Left ventricle myocardium superior (tissue), 1 donor: ENCODE measurements at places on chromosomes 11 and 22. TPM values are rescaled to one million over a fixed set of nuclear protein-coding genes. Genes with fewer than 3 reads are reported as not detected.

- no peak for DNase-seq
Measured at GRCh38 chr11:130388607-130389205, 39.7 kb downstream of the ADAMTS8 start.

DNA sequence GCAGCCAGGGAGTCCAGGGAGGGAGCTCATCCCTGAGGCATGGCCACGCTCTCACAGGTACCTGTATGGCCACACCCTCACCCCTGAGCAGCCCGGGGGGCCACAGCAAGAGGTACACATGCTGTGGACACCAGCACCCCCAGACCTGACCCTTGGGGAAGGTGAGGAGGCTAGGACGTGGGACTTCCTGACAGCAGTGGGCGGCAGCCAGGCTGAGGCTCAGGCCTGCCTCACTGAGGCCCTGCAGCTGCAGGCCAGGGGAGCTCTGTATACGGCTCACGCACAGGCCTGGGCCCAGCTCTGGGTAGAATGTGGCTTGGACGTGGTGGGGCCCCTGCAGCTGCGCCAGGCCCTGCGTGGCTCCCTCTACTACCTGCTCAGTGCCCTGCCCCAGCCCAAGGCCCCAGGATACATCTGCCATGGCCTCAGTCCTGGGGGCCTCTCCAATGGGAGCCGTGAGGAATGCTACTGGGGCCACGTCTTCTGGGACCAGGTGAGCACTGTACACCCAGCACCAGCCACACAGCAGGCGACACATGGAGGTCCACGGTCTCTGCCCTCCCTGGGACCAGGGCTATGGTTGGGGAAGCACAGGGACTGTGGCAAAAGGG lies 1.8 kb downstream of the PGGHG start:
- DNase-seq: peak; percentile 17

GRCh38 chr11:34175284-34176019 lies 70.0 kb downstream of the NAT10 start:
- DNase-seq: no peak

DNA sequence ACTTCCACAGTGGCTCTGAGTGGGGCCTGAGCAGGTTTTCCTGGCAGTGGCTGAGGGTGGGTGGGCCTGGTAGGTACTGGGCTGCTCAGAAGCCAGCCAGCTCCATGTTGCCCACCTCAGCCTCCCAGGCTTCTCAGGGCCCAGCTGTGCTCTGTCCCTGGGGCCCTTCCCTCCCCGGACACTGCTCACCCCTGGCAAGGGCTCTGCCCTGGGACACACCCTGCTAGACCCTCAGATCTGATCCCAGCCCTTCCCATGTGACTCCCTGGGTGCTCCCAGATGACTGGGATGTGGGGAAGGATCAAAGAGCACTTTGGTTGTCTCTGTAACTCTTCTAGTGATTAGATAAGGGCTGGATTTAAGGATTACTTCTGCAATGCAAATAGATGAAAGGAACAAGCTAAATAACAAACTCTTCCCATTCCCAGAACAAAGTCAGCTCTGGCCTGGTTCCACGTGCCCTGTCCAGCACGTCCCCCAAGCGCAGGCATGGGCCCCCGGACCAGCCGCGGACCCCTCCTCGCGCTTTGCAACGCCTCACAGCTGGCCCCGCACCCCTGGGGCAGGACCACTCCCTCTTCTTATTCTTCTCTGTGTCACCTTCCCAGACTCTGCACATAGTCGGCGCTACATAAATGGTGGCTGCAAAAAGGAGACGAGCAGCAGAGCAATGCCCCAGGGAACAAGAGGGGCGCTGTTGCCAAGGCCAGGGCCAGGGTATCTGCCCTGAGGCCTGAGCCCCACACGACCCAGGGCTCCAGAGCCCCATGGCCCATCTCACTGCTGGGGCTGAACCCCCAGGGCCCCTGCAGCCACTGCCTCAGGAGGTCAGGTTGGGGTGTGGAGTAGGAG lies 5.7 kb upstream of the KRTAP5-6 start:
- no peak for DNase-seq

DNA sequence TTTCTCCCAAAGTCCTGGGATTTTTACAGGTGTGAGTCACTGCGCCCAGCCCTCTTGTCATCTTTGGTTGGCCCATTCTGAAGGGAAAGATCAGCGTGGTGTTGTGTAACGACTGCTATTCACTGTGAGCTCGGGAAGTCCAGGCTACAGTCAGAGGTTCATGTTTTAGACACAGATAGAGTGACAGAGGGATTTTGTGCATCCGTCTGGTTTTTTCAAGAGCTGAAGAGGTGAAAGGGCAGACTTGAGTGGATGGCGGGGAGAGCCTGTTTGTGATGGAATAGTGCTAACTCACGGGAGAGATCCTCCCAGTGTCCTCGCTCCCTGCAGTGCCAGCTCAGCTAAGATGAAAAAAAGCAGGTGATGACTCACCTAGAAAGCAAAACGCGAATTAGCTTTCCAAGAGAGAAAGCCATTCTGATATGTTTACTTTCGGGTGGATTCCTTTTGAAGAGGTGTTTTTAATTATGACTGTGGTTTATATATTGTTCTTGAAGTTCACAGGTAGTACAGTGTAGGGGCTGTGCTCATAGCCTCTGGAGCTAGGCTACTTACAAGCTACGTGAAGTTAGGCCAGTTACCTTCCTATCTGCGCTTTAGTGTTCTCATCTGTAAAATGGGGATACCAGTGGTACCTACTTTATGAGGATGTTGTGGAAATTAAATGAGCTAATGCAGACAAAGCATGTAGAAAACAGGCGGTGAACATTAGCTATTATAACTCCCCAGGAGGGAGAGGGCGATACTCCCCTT lies 67.2 kb downstream of the C11orf91 start:
- no peak for DNase-seq

GRCh38 chr11:104968856-104969776 lies 742 bp upstream of the CASP4 start:
- peak; percentile 44 for DNase-seq

DNA sequence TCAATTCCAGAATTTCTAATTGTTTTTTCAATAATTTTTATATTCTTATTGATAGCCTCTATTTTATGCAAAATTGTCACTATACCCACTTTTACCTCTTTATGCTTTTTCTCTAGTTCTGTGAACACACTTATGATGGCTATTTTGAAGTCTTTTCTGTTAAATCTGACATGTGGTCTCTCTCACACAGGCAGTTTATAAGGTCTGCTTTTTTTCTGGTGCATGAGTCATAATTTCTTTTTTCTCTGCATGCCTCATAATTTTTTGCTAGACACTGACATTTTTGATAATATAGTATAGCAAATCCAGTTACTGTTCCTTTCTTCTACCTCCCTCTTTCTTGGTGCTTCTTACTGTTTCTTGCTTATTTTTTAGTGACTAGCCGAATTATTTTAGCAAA lies 36.0 kb downstream of the ZBTB44 start:
- DNase-seq: no peak

DNA sequence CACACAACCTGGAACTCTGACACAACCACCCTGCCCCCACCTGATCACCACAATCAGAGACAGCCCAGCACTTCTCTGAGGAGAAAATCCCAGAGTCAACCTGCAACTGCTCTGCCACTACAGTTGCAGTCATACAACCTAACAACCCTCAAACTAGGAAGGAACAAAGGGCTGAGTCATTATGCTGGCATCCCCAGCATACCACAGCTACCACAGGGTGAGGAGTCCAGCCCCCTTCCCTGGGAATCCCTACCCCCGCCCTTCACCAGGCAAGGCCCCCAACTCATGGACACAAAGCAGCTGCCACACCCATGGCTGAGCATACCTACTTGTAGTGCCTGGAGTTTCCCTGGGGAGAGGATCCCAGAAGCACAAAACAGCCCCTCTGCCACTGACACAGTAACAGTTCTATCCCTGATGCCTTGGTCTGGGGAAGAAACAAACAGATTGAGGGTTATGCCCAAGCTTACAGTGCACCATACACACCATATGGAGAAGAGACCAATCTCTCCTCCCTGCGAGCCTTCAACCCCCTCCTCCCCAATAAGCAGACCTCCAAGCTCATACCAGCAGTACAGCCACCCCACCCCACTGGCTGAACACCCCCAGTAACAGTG lies 68.5 kb upstream of the C11orf58 start:
- no peak for DNase-seq

GRCh38 chr22:35475545-35475944 lies 65.1 kb upstream of the RASD2 start:
- DNase-seq: no peak

GRCh38 chr11:126747315-126747714 lies 253.3 kb downstream of the KIRREL3 start:
- DNase-seq: no peak

- DNase-seq: peak; percentile 71
Measured at GRCh38 chr11:72642043-72642883, 32.0 kb downstream of the PDE2A start.

GRCh38 chr11:116771935-116772334 lies 852 bp downstream of the BUD13 start:
- DNase-seq: no peak

DNA sequence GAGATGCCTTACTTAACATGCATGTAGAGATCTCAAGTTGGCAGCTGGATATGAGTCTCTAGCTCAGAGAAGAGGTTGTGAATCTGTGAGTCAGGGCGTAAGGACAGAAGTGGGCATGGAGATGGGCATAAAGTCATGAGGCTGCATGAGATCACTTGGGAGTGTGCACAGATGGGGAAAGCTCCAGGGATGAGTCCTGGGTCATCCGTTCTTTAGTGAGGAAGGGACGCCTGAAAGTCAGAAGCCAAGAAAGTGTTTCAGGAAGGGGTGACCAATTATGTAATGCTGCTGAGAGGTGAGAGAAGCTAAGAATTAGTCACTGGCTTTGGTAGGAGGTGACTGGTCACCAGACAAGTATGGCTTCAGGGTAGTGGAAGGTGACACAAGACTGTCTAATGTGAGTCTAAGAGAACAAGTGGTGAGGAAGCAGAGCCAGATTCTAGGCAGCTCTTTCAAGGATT lies 6.7 kb downstream of the ACP2 start:
- DNase-seq: no peak

The MYBPC3 gene
- total RNA-seq: 2,596 TPM

The SCUBE1 gene
- 0.64 TPM for total RNA-seq

The HSPB2 gene
- 37.0 TPM for total RNA-seq

The WNT7B gene
- not detected for total RNA-seq
